ENCODE measurements at places on chromosomes 12 and 14.

DNA sequence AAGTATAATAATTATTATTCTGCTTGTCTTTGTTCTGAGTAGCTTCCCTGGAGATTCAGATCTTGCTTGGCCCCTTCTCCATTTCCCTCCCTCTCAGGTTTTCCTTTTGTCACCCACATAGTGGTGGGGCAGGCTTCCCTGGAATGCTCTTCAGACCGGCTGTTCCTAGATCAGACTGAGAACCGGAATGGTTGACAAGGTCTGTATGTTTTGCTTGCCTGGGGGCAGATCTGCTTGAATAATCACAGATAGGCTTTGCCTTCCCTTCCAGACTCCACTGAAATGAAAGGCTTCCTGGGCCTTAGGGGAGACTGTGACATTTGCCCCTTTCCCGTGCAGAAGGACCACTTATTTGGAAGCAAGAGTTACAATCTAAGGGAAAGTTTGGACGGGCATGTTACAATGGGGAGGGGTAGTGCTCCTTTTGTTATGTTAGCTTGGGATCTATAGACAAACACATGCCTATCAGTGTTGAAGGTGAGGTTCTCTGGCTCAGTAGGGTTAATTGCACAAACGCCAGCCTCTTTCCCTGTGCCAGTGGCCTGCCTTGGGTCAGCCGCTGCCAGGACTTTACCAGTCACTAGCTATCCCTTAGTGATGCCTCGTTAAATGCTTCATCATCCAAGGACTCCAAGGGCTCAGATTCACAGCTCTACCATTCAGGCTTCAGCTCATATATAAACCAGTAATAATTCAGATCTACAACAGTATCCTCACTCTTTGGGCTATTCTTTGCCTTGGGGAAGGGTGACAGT lies 178.6 kb downstream of the SNAPC1 start:
- DNase-seq: no peak

GRCh38 chr12:132511516-132512196 lies 21.7 kb downstream of the FBRSL1 start:
- no peak for DNase-seq

DNA sequence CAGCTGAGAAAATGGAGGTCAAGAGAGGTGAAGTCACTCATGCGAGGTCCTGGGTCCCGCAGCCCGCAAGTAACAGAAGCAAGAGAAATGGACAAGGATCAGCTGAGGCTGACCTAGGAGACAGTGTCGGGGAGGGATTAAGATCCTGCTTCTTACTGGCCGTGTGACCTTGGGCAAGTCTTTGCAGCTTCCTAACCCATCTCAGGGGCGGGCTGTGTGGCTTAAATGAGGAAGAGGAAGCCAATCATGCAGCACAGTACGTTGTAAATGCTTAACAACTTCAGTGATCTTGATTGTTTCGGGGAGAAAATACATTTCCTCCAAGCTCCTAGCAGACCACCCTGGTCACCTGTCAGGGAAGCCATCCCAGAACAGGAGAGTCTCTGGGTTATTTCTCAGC lies 7.1 kb upstream of the PGF start:
- no peak for DNase-seq

DNA sequence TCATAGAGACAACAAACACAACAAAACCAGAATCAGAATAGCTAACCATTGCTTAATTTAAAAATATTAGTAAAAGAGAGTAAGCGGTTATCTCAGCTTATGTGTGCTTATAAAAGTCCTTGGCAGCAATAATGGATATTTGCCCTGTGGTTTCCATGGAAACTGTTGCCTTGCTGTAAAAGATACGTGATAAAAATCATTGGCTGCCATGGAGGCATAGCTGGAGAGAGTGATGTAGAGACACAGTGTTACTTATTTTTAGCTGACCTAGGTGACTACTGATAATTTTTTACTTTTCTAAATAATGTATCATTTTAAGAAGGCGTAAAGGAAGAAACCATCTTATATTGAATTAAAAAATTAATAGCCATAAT lies 92.9 kb downstream of the ERC1 start:
- no peak for DNase-seq

- DNase-seq: no peak
Observed at GRCh38 chr12:48414021-48414420, 58.3 kb upstream of the ANP32D start.

DNA sequence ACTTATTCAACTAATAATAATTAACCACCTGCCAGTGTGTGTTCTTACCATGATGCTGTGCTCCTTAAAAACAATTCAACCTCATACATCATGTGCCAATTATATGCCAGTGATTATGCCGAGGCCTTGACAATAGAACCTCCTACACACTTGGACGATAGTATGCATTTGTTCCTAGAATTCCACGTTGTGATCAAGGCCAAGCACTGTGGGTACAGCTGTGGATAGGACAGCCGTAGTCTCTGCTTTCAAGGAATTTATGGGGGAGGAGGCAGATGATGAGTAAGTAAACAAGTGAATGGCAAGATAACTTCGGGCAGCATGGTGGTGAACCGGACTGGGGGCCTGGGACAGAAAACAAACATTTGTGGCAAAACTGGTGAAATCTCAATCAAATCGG lies 18.0 kb upstream of the MYO1H start:
- DNase-seq: no peak

GRCh38 chr14:66360366-66360926 lies 125.7 kb upstream of the CCDC196 start:
- no peak for DNase-seq

- DNase-seq: no peak
Observed at GRCh38 chr12:108649126-108649525, 15.4 kb upstream of the SELPLG start.

- DNase-seq: no peak
Observed at GRCh38 chr14:39673270-39673711, 241.1 kb upstream of the FBXO33 start.

Measured in SW 1271 (cell line).